CD4-positive, alpha-beta T cell treated with Interleukin-1 beta for 1 hour (primary cell): ENCODE measurements at places on chromosomes 12 and 14.

- peak; percentile 33 for DNase-seq
Measured at GRCh38 chr12:56684745-56685359, 3.2 kb downstream of the PTGES3 start.

DNA sequence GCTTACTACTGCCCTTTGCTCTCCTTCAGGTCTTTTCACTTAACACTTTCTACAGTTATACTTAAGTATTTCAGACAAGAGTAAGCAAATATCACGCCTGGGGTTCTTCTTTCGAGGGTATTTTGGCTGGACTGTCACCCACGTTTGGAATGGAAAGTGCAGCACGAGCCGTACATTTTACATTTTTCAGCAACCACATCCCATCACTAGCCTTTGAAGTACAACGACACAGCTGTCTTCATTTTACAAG lies 349 bp upstream of the FAM177A1 start:
- no peak for DNase-seq

GRCh38 chr14:96407935-96408570 lies 16.1 kb downstream of the AK7 start:
- no peak for DNase-seq

DNA sequence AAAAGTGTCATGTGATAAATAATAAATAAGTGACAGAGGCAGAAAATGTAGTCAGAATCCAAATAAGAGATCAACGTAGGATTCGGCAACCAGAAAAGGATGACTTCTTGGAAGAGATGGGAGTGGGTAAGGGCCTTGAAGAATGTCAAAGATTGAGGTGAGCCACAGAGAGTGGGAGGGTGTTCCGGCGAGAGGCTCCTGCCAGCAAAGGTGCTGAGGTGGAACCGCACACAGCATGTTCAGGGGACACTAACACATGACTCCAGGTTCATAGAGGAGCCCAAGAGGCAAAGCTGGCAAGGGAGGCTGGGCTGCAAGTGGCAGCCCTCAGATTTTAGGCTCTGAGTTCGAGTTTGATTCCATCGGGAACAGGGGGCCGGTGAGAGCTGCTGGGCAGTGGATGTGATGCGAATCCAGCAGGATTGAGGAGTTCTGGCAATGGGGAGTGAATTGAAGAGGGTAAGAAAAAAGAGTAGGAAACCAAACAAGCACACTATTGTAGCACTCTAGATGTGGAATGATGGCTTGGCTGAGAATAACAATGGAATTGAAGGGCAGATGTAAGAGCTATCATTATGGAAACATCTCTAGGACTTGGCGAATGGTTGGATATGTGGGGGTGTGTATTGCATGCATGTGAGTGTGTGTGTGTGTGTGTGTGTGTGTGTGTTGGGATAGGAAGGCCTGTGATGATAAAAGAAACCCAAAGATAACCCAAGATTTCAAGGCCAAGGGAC lies 36.5 kb downstream of the LRRC74A start:
- DNase-seq, result no peak

GRCh38 chr14:21912367-21912766 lies 238.7 kb upstream of the OR4E1 start:
- no peak for DNase-seq

DNA sequence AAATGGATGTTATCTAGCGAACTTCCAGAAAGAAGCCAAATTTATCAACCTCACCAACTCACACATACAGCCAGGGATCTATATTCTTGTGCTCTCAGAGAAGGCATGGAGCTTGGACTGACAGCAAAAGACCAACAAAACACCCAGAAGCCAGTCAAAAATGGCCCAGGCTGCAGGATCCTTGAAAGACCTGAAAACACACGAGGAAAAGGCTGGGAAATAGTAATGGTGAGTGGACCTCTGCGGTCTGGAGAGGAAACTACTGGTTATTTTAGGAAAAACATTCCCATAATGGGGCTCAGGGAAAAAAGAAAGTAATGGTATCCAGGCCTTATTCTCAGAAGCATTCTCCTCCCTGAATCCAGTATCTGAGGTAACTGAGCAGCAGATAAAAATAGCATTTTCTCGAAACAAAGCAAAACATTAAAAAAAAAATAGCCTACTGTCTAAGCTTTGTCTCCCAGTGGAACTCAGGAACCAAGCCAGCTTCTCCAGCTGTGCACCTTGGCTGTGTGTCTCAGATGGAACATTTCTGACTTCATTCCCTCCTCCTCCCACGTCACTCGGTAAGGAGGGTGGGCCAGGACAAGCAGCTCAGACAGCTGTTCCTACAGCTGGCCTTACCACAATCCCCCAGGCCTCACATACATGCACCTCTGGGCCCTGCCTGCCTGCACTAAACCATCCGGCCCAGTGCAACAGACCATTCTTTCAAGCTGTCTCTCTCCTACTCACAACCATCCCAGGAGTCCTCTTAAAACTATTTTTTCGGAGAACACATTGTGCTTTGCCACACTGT lies 249.9 kb downstream of the DAD1 start:
- DNase-seq, result no peak

DNA sequence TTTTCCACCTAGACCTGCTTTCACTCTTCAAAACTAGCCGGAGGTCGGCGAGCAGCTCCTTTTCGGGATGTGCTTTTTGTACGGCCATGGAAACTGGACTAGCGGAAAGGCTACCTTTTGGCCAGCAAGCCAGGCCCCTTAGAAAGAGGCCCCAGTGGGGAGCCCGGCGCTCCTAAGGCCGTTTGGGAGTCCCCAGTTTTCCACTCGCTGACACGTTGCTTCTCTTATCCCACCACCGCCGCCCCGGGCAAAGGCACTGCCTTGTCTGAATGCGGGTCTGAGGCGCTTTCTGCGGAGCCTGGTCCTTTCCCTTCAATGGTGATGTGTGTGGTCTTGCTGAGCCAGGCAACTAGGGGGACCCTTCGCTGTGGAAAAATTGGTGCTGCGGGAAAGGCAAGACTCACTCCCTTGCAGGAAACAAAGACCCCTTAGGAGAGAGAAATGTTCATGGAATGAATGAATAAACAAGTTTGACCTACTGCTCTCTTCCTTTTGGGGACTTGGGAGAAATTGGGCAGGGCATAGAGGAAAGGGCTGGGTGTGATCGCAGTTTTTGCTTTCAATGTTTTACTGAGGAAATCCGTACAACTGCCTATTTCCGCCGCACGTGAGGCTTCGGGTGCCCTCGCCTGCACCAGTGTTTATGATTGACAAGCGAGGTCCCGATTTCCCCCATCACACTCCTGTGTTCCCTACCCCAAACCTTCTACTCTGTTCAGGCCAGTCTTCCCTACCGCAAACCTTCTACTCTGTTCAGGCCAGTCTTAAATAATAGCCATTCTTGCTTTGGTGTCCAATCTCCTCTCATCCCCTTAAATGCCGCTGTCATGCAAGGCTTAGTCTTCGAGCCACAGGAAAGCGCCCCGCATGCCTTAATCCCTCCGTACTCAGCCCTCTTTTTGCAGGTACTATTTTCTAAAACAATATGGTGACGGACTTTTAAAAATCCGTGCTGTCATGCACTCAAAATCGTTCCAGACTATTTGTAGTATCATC lies 1.0 kb upstream of the SLC38A2 start:
- peak; percentile 17 for DNase-seq

DNA sequence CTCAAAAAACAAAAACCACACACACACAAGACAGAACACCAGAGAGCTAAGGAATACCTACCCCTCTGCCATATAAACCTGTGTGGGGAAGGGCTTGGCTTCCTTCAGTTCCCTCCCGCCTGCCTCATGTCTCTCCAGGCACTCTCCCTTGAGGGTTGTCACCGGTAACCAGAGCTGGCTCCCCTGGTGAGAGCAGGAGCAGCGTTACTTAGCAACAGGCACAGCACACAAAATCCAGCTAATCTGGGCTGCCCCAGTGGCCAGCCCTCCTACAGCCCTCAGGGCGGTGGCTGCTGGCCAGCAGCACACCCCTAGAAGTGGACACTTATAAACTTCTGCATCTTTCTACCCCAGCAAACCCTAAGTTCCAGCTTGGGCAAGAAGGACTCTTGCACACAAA lies 21.6 kb upstream of the NR4A1 start:
- no peak for DNase-seq

- no peak for DNase-seq
Measured at GRCh38 chr12:104677441-104678089, 220.8 kb downstream of the CHST11 start.

GRCh38 chr12:45200491-45201043 lies 15.3 kb upstream of the ANO6 start:
- DNase-seq, result no peak
